Thyroid gland (tissue), 4 donors: ENCODE measurements at places on chromosomes 13 and 19.

- DNase-seq = no peak
These were observed 107.8 kb downstream of the HSPH1 start for GRCh38 chr13:31053896-31054295.

GRCh38 chr13:73251626-73252265 is 192.9 kb downstream of the KLF5 start:
- no peak for DNase-seq

- no peak for DNase-seq
These were observed 54.5 kb downstream of the NUFIP1 start for GRCh38 chr13:44934724-44935123.

DNA sequence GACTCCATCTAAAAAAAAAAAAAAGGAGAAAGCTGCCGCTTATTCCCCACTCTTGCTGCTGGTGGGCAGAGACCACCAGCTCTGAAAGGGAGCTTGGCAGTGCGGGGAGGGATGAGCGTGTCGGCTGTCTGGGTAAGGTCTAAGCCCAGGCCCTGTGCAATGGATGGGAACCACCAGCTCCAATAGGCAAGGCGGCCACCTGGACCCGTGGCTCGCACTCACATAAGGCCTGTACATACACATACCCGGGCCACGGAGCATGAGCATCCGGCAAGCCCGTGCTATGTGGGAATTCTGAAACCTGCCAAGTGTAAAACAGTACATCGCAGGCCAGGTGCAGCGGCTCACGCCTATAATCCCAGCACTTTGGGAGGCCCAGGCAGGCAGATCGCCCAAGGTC is 56.6 kb upstream of the USE1 start:
- DNase-seq = no peak

GRCh38 chr13:87678372-87678752 is 7.2 kb downstream of the SLITRK5 start:
- DNase-seq = peak; percentile 16

DNA sequence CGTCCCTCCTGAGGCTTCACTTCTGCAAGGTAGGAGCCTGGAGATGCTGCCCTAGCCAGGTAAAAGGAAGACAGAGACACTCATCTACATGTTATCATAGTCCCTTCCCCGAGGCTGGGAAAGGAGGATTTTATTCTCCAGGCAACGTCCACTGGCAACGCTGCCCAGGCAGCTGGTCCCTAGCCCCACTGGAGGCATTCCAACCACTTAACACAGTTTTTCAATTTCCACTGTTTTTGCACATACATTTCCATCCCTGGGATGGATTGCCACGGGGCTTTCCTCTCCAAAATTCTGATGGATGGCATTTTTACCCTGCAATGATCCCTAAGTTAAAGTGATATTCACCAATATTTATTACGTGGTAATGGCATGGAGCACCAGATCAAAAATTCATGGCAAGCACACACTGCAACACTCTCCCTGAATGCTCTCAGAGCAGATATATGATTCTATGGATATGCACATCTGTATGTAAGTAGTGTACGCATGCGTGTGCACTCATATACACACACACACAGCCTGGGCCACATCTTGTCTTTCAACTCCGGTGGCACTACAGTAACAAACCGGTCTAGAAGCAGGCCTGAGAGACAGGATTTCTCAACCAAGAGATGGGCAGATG is 322.3 kb upstream of the TSHZ3 start:
- DNase-seq = no peak

DNA sequence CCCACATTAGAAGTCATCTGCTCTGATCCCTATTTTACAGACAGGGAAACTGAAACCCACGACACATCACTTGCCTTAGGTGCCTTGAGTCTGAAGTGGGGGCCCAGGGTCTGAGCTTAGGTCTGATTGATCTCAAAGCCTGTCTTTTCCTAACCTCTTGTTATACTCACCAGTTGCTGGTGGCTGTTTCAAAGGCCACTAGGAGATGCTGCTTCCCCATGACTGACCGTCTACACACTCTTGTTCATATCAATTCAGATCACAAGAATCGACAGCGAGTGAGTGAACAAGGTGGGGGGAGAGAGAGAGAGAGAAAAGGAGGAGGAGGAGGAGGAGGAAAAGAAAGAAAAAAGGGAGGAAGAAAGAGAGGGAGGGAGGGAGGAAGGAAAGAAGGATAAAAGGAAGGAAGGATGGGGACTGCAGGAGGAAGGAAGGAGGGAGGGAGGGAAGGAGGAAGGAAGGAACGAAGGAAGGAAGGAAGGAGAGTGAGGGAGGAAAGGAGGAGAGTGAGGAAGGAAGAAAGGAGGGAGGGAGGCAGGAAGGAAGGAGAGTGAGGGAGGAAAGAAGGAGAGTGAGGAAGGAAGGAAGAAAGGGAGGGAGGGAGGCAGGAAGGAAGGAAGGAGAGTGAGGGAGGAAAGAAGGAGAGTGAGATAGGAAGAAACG is 3.3 kb downstream of the OR10H1 start:
- DNase-seq = no peak

DNA sequence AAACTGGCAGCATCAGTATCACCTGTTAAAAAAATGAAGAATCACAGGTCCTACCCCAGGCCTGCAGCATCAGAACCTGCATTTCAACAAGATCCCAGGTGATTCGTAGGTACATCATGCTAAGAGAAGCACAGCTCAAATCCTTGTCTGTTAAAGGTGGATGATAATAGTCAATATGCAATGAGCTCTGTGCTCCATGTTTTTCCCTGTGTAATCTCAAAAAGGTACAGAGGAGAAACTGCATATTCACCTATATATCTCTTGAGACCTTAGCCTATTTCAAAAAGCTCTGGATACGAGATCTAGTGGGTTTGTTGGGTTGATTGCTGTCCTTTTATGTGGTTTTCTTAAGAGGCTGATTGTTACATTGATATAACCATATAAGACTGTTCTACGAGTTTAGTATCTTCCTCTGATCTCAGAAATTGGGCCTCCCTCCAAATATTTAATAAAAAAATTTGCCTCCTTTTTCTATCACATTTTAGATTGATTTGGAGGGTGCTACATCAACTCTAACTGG is 148.9 kb downstream of the DCT start:
- no peak for DNase-seq
